HT-29 (cell line): ENCODE measurements at places on chromosomes 1 and 21. TPM values are rescaled to one million over a fixed set of nuclear protein-coding genes. Genes with fewer than 3 reads are reported as not detected.

Gene PTPN22
- total RNA-seq, result 0.05 TPM in 1 of 2 replicates, not detected in the other

Gene ANKRD45
- total RNA-seq, result 0.47 and 0.58 TPM in 2 replicates

Gene CHODL
- not detected in 2 replicates for total RNA-seq

Gene OR2T2
- total RNA-seq, result not detected in 2 replicates

Gene KCNJ15
- not detected in 2 replicates for total RNA-seq
